Adrenal gland (tissue), 19 donors: ENCODE measurements at places on chromosomes 13 and 19. TPM values are rescaled to one million over a fixed set of nuclear protein-coding genes. Genes with fewer than 3 reads are reported as not detected.

ATP1A3 gene
- 4.1 TPM for polyA plus RNA-seq

CGB5 gene
- polyA plus RNA-seq = 0.72 TPM

SPACA4 gene
- not detected for polyA plus RNA-seq

DNA sequence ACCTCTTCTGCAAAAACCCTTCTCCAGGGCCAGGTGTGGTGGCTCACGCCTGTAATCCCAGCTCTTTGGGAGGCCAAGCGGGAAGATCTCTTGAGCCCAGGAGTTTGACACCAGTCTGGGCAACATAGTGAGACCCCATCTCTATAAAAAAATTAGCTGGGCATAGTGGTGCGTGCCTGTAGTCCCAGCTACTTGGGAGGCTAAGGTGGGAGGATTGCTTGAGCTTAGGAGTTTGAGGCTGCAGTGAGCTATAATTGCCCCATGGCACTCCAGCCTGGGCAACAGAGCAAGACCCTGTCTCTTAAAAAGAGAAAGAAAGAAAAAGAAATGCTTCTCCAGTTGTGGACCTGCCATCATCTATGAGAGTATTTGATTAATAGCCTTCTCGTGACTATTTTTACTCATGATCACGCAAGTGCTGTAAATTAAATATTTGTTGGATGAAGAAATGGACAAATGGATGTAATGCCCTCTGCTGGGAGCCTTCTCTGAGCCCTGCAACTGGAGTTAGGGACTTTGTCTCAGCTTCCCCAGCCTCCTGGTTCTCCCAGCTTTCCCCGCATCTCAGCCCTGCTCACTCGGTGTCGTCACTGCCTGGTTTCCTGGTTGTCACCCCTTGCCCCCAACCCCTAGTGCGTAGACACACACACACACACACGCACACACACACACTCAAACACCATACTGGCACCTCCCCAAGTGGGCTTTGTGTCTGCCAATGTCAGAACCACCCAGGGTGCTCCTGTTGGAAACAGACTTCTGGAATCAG is 12.2 kb downstream of the WIZ start:
- peaks cover 9% of the 10 kb centered on the region for H3K4me1 ChIP-seq
- H3K27me3 ChIP-seq = no peaks in the 10 kb centered on the region
- no peaks in the 10 kb centered on the region for H3K36me3 ChIP-seq
- no peak overlapping the region for H3K4me3 ChIP-seq
- no peak overlapping the region for H3K27ac ChIP-seq

DNA sequence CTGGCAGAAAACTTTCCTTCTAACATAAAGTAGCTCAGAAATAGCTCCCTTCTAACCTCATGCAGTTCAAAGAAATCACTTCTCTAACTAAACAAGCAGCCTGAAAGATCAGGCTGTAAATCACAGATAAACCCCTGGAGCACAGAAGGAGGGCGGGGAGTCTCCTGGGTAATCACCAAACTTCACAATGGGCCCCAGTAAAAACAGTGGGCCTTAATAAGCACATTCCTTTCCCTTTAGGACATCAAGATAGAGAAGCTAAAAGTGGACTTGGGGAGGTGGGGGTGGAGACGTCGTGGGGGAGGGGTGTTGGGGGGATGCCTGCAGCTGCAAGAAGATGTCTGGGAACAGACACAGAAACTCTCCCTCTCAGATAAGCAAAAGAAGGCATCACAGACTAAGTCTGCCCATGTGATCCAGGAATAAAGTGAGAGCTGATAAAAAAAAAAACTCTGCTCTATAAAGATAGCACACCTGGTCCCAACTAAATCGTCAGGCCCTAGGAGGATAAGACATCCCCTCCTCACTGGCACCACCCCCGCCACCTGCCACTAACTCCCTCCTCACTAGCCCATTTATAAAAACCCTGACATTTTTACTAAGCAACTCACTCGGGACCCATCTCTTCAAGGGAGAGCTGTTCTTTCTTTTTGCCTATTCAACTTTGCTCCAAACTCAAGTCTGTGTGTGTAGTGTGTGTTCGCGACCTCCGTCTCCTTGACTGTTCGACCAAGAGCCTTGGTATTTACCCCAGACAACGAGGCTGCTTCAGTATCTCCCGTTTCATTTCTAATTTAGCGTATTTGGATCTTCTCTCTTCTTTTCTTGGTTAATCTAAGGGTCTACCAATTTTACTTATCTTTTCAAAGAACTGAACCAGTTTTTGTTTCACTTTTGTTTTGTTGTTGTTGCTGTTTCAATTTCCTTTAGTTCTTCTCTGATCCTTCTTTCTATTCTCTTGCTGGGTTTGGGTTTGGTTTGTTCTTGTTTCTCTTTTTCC is 31.7 kb downstream of the DNAJC15 start:
- peaks cover 27% of the 10 kb centered on the region for H3K4me1 ChIP-seq

DNA sequence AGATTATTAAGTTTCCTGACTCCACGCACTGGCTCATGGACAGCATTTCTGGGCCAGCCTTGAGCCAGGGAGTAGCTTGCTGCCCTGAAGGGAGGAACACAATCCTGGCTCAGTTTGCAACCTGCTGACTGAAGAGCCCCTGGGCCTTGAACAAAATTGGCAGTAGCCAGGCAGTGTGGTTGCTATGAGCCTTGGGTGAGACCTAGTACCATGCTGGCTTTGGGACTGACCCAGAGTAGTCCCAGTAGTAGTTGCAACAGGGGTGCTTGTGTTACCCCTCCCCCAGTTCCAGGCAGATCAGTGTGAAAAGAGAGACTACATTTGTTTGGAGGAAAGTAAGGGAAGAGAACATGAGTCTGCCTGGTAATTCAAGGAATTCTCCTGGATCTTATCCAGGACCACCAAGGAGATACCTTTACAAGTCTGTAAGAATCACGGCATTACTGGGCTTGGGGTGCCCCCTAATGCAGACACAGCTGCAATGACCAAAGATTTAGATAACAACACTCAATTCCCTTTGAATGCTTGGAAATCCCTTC is 22.0 kb downstream of the ITGBL1 start:
- no peak overlapping the region for H3K4me3 ChIP-seq
- no peaks in the 10 kb centered on the region for H3K27me3 ChIP-seq
- H3K36me3 ChIP-seq = no peaks in the 10 kb centered on the region
- no peak overlapping the region for H3K27ac ChIP-seq
- H3K4me1 ChIP-seq = no peaks in the 10 kb centered on the region
- peak; percentile 17 for DNase-seq

GRCh38 chr13:99797691-99798090 is 173.9 kb downstream of the ZIC5 start:
- H3K4me3 ChIP-seq = no peak overlapping the region
- no peak for DNase-seq
- no peaks in the 10 kb centered on the region for H3K36me3 ChIP-seq
- H3K4me1 ChIP-seq = no peaks in the 10 kb centered on the region
- no peaks in the 10 kb centered on the region for H3K27me3 ChIP-seq
- H3K27ac ChIP-seq = no peak overlapping the region

GRCh38 chr13:36913463-36913862 is 6.6 kb downstream of the SMAD9 start:
- no peak overlapping the region for H3K27ac ChIP-seq
- H3K27me3 ChIP-seq = no peaks in the 10 kb centered on the region
- H3K4me1 ChIP-seq = no peaks in the 10 kb centered on the region
- no peaks in the 10 kb centered on the region for H3K36me3 ChIP-seq
- no peak overlapping the region for H3K4me3 ChIP-seq

DNA sequence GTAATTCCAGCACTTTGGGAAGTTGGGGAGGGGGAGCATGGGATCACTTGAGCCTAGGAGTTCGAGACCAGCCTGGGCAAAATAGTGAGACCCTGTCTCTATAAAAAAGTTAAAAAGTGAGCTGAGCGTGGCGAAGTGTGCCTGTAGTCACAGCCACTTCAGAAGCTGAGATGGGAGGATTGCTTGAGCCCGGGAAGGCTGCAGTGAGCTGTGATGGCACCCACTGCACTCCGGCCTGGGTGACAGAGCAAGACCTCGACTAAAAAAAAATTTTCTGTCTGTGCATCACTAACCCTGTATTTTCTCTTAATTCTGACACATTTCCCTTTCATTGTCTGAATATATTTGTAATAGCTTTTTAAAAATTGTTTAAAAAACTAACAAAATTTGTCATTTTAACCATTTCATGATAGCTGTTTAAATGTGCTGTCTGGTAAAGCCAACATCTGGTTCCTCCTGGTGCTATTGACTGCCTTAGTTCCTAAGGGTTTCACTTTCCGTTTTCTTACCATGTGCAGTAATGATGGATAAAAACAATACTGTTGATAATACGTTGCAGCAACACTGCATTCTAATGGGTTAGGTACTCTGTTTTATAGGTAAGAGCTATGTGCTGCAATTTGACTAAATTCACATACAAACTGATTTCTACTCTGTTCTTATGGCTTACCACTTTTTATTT is 29.7 kb downstream of the LATS2 start:
- no peaks in the 10 kb centered on the region for H3K27me3 ChIP-seq
- no peak for DNase-seq
- H3K4me3 ChIP-seq = no peak overlapping the region
- H3K27ac ChIP-seq = no peak overlapping the region
- H3K36me3 ChIP-seq = no peaks in the 10 kb centered on the region

- no peaks in the 10 kb centered on the region for H3K36me3 ChIP-seq
- H3K27me3 ChIP-seq = no peaks in the 10 kb centered on the region
- DNase-seq = no peak
- no peak overlapping the region for H3K27ac ChIP-seq
- peaks cover 10% of the 10 kb centered on the region for H3K4me1 ChIP-seq
Observed at GRCh38 chr13:45195421-45195820, 5.4 kb downstream of the KCTD4 start.
